ENCODE measurements at places on chromosomes 13 and 19.

DNA sequence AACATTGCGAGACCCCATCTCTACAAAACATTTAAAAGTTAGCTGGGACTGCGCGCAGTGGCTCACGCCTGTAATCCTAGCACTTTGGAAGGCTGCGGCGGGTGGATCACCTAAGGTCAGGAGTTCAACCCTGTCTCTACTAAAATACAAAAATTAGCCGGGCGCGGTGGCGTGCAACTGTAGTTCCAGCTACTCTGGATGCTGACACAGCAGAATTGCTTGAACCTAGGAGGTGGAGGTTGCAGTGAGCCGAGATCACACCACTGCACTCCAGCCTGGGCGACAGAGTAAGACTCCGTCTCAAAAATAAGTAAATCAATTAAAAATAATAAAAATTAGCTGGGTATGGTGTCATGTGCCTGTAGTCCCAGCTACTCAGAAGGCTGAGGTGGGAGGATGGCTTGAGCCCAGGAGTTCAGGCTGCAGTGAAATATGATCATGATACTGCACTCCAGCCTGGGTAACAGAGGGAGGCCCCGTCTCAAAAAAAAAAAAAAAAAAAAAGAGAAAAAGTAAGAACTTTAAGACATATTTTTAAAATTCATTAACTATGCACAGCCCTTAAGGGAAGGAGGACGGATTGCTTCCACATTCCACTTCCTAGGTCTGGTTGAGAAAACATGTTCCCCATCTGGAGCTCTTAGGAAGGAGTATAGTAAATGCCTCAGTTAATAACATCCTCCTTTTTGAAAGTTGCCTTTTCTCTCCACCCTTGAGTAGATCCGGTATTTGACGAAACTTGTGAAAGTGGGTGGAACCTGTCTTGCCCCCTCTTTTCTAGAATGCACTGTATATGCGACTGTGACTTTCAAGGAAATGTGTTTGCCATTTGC is 26.1 kb downstream of the EXOC3L2 start:
- DNase-seq = no peak

DNA sequence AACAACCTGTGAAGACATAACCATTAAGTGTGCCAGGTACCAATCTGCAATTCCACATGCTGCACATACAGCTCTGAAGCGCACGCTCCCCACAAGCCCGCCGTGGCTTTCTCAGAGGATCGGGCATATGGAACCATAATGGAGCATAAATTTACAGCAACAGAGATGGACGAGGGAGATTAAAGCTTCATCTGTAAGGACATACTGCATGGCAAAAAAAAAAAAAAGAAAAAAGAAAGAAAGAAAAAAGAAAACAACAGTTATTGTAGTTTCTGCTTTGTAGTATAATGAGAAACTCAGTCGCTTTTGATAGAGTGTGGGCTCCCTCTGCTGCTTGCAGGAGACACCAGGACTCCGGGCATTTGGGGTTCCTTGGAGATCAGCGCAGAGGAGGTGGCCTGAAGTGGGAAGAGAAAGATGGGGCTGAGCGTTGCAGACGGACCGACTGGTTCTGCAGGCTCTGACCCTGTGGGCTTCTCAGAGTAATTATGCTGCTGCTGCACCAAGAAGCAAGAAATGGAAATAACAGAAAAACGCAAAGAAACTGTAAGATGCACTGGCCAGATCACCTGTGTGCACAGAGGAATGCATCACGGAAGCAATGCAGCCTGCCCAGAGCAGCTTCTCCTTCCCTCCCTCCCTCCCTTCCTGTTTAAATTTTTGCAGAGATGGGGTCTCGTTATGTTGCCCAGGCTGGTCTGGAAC is 10.8 kb upstream of the PDCD5 start:
- DNase-seq = peak; percentile 69

DNA sequence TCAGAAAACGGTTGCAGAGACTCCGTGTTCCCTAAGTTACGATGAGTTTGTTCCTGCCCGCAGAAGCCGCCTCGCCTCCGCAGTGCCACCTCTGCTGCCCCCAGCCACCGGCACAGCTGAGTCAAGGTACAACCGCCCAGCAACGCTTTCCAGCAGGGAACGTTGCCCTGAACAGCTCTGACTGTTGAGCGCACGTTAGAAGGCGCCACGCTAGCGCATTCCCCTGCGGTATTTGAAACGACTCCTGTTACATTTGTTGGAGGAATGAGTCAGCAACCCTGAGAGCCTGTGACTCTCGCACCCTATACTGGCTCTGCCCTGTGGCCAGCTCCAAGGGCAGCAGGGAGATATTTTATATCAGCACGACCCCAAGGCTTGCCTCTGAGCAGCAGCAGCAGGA is 302.8 kb downstream of the TEX29 start:
- DNase-seq = no peak

DNA sequence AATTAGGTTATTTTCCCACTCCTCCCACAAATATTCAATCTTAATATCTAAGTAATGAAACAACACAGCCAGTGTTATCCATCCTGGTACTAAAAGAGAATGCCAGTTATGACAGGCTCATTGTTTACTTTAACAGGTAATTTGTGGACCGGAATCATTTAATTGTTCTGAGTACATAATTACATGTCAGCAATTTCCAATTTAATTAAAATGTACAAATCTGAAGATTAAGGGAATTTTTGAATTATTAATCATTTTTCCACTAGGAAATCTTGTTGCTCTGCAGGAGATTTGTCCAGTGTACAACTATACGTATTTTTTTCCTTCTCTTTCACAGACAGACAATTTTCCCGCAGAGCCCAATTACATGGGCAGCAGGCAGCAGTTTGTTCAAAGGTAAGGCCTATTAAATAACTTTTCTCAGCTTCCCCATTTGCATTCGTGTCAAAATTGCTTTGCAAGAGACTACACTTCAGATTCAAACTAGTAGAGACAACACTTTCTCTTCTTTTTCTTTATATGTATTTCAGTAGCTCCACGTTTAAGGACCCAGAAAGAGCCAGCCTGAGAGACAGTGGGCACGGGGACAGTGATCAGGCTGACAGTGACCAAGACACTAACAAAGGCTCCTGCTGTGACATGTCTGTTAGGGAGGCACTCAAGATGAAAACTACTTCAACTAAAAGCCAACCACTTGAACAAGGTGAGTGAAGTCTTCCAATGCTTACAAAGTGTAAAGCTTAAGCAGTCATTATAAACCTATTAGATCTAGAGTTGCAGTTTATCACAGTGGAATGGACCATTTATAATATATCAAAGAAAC is 34.8 kb downstream of the PCDH17 start:
- DNase-seq = no peak

GRCh38 chr19:482186-483041 is 13.9 kb upstream of the MADCAM1 start:
- no peak for DNase-seq

- DNase-seq = no peak
Measured at GRCh38 chr13:30418717-30419459, 3.4 kb upstream of the UBE2L5 start.

DNA sequence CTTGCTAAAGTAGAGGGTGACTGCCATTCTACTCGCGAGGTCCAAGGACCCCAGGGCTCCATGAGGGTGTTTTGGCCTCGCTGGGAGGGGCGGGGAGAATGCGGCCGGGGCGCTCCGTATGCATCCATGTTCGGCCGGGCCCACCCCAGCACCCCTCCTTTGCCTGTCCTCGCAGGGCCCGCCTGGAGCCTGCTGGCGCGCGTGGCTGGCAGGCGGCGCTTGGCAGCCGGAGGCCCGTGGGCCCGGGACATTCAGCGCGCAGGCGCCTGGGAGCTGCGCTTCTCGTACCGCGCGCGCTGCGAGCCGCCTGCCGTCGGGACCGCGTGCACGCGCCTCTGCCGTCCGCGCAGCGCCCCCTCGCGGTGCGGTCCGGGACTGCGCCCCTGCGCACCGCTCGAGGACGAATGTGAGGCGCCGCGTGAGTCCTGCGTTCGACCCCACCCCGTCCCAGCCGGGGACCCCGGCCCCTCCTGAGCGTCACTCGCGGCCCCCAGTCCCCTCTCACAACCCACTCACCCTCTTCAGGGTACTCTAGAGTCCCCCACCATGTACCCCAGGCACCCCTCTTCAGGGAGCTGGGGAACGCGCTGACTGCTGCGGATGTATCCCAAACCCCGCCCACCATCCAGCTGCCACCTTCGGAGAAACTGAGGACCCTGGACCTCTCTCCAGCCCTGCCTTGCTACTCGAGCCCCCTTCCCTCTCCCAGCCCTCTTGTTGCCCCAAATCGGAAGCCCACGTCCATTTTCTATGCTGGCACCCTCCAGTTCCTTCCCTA is 4.1 kb downstream of the DLL3 start:
- peak; percentile 79 for DNase-seq

DNA sequence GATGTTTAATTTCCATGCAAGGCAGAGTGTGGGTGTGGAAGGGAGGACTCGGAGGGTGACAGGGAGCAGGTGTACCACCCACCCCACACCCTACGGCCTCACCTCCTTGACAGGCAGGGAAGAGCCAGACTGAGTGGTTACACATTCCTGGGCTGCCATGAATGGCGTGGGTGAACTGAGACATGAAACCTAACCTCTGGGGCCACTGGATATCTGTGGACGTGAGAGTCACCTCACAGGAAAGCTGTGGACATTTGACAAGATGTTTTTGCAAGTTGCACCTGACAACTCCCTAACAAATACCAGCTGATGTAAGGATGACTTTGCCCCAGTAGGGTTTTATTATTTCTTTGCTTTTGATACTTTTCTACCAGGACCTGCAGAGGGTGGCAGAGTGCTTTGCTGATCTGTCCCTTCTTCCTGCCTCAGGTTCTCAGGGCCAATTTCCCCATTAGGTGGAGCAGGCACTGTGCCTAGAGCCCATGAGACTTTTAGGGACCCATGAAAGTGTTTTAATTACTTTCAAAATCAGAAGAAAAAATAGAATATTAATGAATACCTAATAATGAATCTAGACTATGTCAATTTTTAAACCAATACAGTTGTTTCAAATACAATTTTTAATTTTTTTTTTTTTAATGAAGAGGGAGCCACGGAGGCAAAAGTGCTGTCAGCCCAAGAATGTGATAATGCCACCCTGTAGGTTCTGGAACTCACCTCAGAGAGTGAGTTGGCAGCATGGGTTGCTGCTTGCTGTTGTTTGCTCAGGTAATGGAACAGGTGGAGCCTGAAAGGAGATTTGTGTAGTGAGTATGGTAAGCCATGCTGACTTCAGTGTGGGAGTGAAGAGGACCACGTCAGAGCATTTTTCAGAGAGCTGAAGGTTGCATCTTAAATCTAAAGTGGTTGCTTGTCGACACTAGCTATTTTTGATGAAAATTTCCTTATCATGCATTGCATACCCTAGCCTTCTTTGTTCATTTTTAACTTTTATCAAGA is 58.0 kb upstream of the CYSLTR2 start:
- peak; percentile 68 for DNase-seq

DNA sequence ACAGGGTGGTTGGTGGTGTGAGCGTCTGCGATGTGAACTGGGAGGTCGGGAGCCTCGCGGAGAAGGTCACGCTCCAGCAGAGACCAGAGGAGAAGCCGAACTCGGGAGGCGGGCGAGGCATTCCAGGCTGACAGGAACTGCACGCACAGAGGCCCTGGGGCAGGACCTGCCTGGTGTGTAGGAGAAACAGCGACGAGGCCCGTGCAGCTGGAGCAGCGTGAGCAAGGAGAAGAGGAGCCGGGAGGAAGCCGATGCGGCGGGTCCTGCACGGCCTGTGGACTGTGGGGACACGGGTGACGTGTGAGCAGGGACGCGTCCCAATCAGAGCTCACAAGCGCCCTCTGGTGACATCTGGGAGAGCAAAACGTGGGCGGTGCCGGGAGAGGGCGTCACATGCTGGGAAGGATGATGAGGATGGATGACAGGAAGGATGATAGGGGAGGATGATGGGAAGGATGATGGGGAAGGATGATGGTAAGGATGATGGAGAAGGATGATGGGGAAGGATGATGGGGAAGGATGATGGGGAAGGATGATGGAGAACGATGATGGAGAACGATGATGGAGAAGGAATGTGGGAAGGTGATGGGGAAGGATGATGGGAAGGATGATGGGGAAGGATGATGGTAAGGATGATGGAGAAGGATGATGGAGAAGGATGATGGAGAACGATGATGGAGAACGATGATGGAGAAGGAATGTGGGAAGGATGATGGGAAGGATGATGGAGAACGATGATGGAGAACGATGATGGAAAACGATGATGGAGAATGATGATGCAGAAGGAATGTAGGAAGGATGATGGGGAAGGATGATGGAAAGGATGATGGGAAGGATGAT is 16.1 kb upstream of the MADCAM1 start:
- peak; percentile 56 for DNase-seq

DNA sequence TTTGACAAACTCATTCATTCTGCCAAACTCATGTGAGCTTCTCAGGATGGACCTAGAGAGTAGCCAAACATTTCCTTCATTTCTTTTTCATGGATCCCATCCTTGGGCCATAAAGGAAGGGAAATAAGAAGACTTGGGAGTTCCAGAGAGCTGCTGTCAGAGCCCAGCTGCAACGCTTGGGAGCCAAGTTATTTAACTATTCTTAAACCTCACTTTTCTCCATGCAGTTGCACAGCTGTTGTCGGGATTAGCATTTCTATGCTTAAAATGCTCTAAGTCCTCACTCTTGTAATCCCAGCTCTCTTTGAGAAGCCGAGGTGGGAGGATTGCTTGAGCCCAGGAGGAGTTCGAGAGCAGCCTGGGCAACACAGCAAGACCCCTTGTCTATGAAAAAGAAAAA is 11.7 kb upstream of the CASP14 start:
- no peak for DNase-seq

GRCh38 chr13:52845334-52845761 is 3.1 kb downstream of the PCDH8 start:
- no peak for DNase-seq

DNA sequence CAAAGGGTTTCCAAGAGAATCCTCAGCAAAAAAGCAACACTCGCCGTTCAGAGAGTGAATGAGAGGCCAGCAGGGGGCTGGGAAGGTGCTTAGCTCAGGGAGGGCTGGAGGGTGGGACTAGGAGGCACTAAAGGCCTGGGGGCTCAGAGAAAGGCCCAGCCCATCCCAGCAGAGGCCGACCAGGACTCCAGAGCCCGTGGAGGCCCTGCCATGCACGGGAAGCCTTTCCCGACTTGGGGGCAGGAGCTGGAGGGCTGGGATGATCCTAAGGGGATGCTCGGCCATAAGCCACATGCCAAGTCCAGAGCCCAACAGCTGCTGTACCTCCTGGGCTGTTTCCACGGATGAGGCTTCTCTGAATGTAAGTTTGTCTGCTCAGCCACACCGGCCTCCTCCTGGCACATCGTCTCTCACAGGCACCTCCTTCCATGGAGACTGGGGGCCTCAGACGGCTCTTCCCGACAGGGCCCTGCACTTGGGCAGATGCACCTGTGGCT is 19.5 kb downstream of the RASA3 start:
- no peak for DNase-seq

GRCh38 chr13:94390881-94391280 is 88.6 kb downstream of the DCT start:
- DNase-seq = no peak

GRCh38 chr19:55228403-55229031 is at the start of gene TMEM86B:
Gene TMEM86B (minus strand): TSS chr19:55228763. CDS start chr19:55228741, 22 bp downstream.
- no peak for DNase-seq

GRCh38 chr19:10045371-10045770 is 32.1 kb downstream of the RDH8 start:
- no peak for DNase-seq

- DNase-seq = peak; percentile 79
Measured at GRCh38 chr19:48635263-48635965, 1.8 kb downstream of the DBP start.
